Prostate gland (tissue), 2 donors: ENCODE measurements at places on chromosomes 5 and 9. TPM values are rescaled to one million over a fixed set of nuclear protein-coding genes. Genes with fewer than 3 reads are reported as not detected.
A peak's percentile ranks its signal among the peaks of the same experiment; 100 is the strongest.

- no peak overlapping the region for H3K4me3 ChIP-seq
- H3K27me3 ChIP-seq = no peaks in the 10 kb centered on the region
- H3K27ac ChIP-seq = no peak overlapping the region
- H3K36me3 ChIP-seq = no peaks in the 10 kb centered on the region
- no peaks in the 10 kb centered on the region for H3K4me1 ChIP-seq
- no peak for DNase-seq
Observed at GRCh38 chr5:34609951-34610441, 46.1 kb upstream of the RAI14 start.

GRCh38 chr9:130478736-130479575 lies 34.2 kb downstream of the ASS1 start:
- H3K36me3 ChIP-seq = no peaks in the 10 kb centered on the region
- no peaks in the 10 kb centered on the region for H3K27me3 ChIP-seq
- DNase-seq = no peak
- H3K4me3 ChIP-seq = no peak overlapping the region

- no peaks in the 10 kb centered on the region for H3K27me3 ChIP-seq
- H3K36me3 ChIP-seq = no peaks in the 10 kb centered on the region
- H3K4me1 ChIP-seq = peaks cover 55% of the 10 kb centered on the region
- H3K4me3 ChIP-seq = no peak overlapping the region
Observed at GRCh38 chr9:134408939-134409737, 82.9 kb downstream of the RXRA start.

DNA sequence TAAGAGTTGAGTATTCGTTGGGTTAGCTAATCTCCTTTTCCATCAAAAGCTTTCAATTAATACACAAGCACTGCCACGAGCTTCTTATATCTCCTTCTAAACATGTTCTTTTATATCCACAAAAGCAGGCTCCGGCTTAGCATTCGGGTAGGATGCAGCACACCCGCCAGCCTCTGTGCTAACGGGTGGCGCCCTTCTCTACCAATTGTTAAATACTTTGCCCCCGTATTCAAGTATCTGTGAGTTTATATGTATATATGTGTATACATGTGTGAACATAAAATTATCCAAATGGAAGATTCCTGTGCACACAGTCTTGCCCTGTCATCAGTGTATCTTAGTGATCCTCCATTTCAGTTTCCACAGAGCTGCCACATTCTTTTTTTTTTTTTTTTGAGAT lies 27.8 kb downstream of the BNIP1 start:
- no peak overlapping the region for H3K27ac ChIP-seq
- no peaks in the 10 kb centered on the region for H3K27me3 ChIP-seq
- no peak for DNase-seq
- no peak overlapping the region for H3K4me3 ChIP-seq

- H3K36me3 ChIP-seq = no peaks in the 10 kb centered on the region
Observed at GRCh38 chr5:88172847-88173758, 95.5 kb downstream of the TMEM161B start.

DNA sequence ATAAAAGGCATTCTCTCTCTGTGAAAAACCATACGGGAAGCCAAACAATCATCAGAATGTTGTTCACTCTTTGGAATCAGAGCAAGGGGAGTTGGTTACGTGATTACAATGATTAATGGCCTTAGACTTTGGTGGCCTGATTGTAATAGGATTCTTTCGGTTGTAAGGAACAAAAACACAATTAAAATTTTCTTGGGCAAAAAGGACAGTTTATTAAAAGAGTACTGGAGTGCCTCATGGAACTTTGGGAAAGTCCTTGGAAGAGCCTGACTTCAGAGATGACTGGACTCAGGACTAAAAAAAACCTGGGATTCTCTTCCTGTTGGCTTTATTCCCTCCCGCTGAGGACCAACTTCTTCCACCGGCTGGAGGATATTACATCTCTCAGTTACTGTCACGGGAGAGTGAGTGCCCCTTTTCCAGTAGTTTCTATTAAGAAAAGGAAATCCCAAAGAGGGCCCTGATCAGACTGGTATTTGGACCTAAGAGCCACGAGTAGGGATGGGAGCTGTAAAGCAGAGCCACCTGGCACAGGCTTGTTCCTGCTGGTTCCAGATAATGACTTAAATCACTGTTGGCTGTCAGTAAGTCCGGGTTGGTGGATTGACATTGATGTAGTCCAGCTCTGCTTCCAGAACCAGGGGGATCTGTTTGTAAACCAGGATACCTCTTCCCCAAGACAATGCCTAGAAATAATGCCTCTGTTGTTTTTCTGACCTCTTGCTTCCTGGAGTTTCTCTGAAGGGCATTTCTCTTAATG lies 53.9 kb downstream of the CFAP95 start:
- no peak overlapping the region for H3K27ac ChIP-seq
- no peaks in the 10 kb centered on the region for H3K36me3 ChIP-seq
- H3K27me3 ChIP-seq = no peaks in the 10 kb centered on the region
- no peak overlapping the region for H3K4me3 ChIP-seq
- H3K4me1 ChIP-seq = no peaks in the 10 kb centered on the region

DNA sequence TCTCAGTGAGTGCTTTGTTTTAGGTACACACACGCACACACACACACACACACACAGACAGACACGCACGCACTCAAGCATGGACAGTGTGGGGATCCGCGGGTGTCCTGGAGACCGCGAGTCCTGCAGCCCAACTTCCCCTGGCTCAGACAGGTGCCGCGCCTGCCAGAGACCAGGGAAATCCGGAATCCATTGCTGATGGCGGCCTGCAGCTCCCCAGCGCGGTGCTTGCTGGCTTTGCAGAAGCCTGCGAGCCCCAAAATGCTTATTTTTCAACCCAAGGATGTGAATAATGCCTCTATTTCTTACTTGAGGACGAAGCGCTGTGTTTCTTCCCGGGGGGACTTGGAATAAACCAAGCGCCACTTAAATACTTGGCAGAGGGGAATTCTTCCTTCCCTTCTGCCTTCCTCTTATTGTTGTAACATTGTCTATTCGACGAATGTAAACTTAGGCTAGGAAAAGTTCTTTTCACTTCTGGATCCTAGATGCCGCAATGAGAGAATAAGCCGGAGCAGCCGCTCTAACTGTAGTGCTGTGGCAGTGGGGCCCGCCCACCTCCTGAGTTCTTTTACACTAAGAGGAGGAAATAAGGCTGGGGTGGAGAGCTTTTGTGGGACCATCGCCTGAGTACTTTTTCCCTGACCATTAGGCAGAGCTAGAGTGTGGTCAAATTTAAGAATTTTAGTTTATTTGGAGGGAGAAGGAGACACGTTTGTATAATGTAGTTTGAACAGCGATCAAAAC lies 802 bp downstream of the ITGA2 start:
- peak; percentile 51 for DNase-seq
- H3K36me3 ChIP-seq = no peaks in the 10 kb centered on the region

- H3K4me1 ChIP-seq = no peaks in the 10 kb centered on the region
- H3K4me3 ChIP-seq = no peak overlapping the region
- H3K27me3 ChIP-seq = no peaks in the 10 kb centered on the region
- no peak overlapping the region for H3K27ac ChIP-seq
- no peaks in the 10 kb centered on the region for H3K36me3 ChIP-seq
Observed at GRCh38 chr5:151130922-151131891, 26.4 kb downstream of the ANXA6 start.

DNA sequence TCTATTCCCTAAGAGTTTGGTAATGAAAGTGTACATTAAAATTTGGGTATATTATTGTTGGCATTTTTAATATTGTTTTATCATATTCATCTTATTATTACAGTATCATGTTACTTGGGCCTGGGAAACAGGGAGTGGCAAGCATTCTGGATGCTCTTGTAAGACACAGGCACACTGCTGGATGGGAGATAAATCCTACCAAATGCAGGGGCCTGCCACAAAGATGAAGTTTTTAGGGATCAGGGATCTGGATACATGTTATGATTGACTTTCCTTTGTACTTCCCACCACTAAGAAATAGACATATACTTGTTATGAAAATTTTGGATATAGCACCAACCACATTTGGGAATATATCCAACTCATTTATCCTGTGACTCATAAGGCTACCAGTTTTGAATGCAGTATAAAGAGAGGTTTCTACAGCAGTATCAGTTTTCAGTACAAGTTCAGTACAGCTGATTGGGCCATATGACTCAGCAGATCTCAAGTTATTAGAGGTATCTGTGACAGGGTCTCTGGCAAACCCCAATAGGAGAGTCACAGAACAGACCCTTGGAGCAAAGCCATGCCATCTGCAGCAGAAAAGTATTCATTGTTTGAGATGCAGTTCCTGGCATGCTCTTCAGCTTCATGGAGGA lies 360.1 kb downstream of the DMAC1 start:
- no peaks in the 10 kb centered on the region for H3K36me3 ChIP-seq
- no peaks in the 10 kb centered on the region for H3K27me3 ChIP-seq
- H3K27ac ChIP-seq = no peak overlapping the region
- no peak for DNase-seq
- H3K4me1 ChIP-seq = no peaks in the 10 kb centered on the region

DNA sequence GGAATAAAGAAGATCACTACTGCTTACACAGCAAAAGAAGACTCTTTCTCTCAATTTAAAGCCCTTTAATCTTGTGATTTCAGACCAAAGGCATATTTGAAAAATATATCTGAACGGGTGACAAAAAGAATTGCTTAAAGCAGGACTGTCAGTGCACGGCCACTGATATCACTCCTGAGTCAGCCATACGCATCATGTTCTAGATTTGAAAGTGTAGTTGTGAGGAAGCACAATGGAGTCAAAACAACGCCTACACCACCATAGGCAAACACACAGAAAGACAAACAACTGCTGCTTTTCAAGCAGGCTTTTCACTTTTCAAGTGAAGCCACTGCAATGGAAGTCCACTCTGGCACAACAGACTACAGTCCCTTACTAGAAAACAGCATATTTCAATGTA lies 141.7 kb downstream of the AUH start:
- no peaks in the 10 kb centered on the region for H3K36me3 ChIP-seq
- no peak overlapping the region for H3K27ac ChIP-seq
- DNase-seq = no peak
- no peaks in the 10 kb centered on the region for H3K4me1 ChIP-seq

DNA sequence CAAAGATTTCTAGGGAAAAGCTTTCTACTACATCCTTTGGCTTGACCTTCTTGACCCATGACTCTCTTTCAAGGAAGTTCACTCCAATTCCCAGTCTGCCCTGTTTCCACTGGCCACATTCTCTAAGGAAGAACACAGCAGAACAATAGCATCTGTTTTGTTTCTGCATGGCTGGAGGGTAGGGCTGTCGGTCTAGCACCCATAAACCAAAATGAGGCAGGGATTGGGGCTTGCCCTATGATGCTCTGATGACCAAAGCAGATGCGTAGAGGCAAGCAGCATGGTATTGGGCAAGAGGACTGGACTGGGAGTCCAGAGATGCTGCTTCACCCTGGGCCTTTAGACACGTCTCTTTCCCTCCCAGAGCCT lies 24.1 kb downstream of the GOLGA2 start:
- no peaks in the 10 kb centered on the region for H3K36me3 ChIP-seq
- no peaks in the 10 kb centered on the region for H3K4me1 ChIP-seq
- no peak overlapping the region for H3K27ac ChIP-seq
- no peak for DNase-seq
- H3K4me3 ChIP-seq = no peak overlapping the region
- H3K27me3 ChIP-seq = no peaks in the 10 kb centered on the region

GRCh38 chr5:157004893-157005551 lies 42.0 kb upstream of the TIMD4 start:
- DNase-seq = no peak
- no peaks in the 10 kb centered on the region for H3K4me1 ChIP-seq
- no peak overlapping the region for H3K4me3 ChIP-seq
- H3K36me3 ChIP-seq = no peaks in the 10 kb centered on the region
- H3K27me3 ChIP-seq = no peaks in the 10 kb centered on the region

DNA sequence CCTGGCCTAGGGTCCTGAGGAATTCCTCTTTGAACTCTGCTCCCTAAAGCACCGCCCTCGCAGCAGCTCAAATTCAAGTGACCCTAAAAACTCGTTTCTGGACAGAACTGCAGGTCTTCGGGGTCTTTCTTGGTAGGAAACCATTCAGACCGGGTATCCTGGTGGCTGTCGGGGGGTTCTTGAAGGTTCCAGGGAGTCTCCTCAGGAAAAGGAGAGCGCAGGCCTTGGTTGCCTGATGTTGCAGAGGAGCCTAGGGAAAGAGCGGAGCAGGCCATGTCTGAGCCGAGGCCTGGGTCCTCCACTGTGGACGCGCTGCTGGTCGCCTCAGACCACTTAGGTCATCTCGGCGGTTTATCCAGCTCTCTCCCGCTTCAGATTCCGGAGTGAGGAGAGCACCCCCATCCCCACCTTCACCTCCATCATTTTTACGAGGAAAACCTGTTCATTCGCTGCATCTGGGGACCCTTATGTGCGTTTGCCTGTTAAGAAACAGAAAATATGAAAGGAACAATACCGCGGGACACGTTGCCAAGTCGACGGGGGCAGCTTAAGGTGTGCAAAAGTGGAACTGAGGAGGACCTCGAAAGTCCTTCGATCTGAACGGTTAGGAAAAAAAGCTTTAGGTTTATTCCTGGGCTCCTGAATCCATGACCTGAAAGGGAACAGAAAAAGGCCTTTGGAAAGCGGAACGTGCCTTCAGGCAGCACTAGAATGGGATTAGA lies 299.4 kb downstream of the PARP8 start:
- peak overlapping the region; percentile 83 for H3K27ac ChIP-seq
- peaks cover 2% of the 10 kb centered on the region for H3K27me3 ChIP-seq
- peak overlapping the region; percentile 3 for H3K4me3 ChIP-seq
- H3K36me3 ChIP-seq = no peaks in the 10 kb centered on the region
- no peak for DNase-seq

DNA sequence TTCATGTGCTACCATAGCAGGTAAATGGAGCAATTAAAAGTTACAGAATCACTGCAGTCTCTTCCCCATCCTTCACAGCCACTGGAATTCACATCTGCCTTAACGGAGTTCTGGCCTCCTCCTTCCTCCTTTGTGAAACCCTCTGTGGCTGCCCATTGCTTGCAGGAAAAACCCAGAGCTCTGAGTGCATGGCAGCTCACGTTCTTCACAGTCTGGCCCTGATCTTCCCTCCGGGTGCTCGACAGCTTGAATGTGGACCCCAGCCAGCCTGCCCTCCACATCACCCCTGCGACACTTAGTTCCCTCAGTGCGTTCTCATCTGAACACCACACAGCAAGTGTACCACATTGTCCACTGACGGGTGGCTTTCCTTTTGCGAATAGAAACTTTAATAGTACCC lies 63.2 kb upstream of the RUFY1 start:
- H3K4me1 ChIP-seq = no peaks in the 10 kb centered on the region
- no peak overlapping the region for H3K4me3 ChIP-seq
- no peaks in the 10 kb centered on the region for H3K27me3 ChIP-seq
- DNase-seq = no peak
- no peaks in the 10 kb centered on the region for H3K36me3 ChIP-seq

DNA sequence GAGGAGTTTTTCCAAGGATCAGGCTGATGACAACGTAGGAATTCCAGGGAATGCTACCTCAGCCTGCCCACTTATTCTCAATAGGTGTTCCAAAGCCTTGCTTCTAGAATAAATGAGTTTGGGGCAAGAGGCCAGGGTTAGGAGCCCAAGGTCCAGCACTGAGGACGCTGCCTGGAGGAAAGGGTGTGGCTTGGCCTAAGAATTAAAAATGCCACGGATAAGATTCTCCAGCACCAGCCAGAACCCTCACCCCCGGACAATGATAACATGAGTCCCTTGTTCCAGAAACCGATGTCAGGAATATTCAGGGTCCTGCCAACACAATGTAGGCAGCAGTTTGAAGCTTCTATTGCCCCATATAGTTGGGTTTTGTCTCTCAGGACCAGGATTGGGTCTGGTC lies 7.6 kb downstream of the SPRY4 start:
- no peak overlapping the region for H3K4me3 ChIP-seq
- no peaks in the 10 kb centered on the region for H3K27me3 ChIP-seq
- H3K36me3 ChIP-seq = no peaks in the 10 kb centered on the region
- no peaks in the 10 kb centered on the region for H3K4me1 ChIP-seq
- no peak overlapping the region for H3K27ac ChIP-seq

GRCh38 chr5:177189965-177190364 lies 56.4 kb downstream of the NSD1 start:
- H3K4me3 ChIP-seq = no peak overlapping the region
- H3K4me1 ChIP-seq = no peaks in the 10 kb centered on the region
- no peaks in the 10 kb centered on the region for H3K27me3 ChIP-seq
- no peak overlapping the region for H3K27ac ChIP-seq
- no peak for DNase-seq

FAM240B gene
- 2.0 TPM for total RNA-seq

BRINP1 gene
- 8.8 TPM for total RNA-seq

MLANA gene
- total RNA-seq = not detected
